ENCODE measurements at places on chromosomes 4 and X.

DNA sequence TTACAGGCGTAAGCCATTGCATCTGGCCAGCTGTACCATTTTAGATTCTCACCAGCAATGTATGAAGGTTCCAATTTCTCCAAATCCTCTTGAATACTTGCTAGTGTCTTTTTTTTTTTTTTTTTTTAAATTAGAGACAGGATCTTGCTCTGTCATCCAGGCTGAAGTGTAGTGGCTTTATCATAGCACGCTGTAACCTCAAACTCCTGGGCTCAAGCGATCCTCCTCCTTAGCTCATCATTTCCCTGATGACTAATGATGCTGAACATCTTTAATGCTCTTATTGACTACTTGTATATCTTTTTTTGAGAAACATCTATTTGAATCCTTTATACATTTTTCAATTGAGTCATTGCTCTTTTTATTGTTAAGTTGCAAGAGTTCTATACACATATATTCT is 40.3 kb downstream of the HDAC8 start:
- no peak for DNase-seq

- DNase-seq: no peak
These were observed 83.5 kb downstream of the ZNF674 start for GRCh38 chrX:46461660-46462191.

DNA sequence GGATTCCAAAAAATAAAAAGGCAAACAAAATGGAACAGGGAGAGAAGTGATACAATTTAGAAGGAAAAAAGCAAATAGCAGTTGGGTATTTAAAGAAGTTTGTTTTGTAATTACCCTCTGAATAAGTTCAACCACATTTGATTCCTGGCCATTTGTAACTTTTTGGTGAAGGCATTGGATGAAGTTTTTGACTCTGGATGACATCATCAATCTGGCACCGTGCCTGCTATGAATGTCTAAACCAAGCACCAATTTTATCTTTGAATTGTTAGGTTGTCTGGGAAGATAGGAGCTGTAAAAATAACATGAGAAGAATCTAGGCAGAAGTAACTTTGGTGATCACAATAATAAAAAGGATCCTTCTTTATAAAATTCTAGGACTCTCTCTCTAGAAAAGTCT is 29.5 kb downstream of the TMPRSS11A start:
- DNase-seq: no peak

- DNase-seq: no peak
These were observed 65.3 kb downstream of the WDFY3 start for GRCh38 chr4:84901173-84901572.

DNA sequence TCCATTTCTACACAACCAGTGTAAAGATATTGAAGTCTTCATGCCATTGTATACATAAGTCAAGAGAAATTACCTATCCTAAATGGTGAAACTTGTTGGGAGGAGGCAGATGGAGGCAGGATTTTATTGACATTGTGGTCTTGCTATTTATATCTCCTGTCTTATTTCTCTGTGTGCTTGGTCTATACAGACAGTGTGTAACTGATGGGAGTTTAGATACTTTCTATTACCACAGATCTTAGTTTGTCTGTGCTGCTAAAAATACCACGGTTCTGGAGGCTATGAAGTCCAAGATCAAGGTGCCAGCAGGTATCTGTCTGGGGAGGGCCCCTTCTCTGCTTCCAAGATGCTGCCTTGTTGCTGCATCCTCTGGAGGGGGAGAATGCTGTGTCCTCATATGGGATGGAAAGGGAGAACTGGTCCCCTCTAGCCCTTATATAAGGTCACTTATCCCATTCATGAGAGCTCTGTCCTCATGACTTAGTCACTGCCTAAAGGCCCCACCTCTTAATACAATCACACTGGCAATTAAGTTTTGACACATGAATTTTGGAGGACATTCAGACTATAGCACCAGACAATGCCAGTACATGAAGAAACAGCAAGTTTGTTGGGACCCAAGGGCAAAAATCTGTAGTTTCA is 62.4 kb downstream of the SYNPO2 start:
- DNase-seq: no peak

- no peak for DNase-seq
These were observed 82.2 kb downstream of the STOX2 start for GRCh38 chr4:183986971-183987946.

Data from AG09319 (cell line).